Ovary (tissue), 10 donors: ENCODE measurements at places on chromosomes 6 and 20. TPM values are rescaled to one million over a fixed set of nuclear protein-coding genes. Genes with fewer than 3 reads are reported as not detected.

The ACTL10 gene
- 2.4 TPM for total RNA-seq

The NEURL2 gene
- total RNA-seq: 12.8 TPM

The LY6G6F gene
- not detected for total RNA-seq

The ARMH2 gene
- not detected for total RNA-seq

The LKAAEAR1 gene
- total RNA-seq: not detected

The IRF4 gene
- 1.0 TPM for total RNA-seq
